ENCODE measurements at places on chromosomes 3 and 15.
A peak's percentile ranks its signal among the peaks of the same experiment; 100 is the strongest.

DNA sequence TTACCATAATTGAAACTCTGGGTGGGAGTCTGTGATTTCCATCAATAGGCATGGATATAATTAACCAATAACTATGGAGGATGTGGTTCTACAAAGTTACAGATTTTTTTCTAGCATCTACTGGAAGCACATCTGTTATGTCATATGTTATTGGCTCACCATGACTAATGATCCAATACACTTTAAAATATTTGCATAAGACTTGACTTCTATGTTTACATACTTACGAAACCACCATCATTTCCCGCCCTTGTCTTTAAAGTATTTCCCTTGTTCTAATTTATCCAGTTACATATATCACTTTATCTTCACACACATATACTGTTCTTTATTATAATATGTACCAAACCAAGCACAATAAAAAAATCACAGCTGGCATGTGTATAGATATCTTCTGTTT is 380.3 kb upstream of the CBLB start:
- DNase-seq, result no peak

DNA sequence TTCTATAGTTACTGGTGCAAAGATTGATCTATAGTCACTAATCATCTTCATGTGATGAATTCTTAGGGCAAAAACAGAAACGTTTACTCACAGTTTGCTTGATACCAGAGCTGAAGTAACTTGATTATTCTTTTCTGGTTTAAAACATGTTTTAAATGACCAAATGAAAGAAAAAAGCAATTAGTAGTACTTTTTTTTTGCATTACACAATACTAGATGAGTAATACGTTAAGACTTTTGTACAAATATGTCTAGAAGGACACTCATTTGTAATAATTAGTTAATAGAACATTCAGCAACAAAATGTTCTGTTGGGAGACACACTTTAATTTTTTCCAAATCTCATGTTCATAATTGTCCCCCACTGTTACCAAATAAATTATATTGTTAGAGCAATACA is 523.2 kb downstream of the SOX2 start:
- no peak for DNase-seq

DNA sequence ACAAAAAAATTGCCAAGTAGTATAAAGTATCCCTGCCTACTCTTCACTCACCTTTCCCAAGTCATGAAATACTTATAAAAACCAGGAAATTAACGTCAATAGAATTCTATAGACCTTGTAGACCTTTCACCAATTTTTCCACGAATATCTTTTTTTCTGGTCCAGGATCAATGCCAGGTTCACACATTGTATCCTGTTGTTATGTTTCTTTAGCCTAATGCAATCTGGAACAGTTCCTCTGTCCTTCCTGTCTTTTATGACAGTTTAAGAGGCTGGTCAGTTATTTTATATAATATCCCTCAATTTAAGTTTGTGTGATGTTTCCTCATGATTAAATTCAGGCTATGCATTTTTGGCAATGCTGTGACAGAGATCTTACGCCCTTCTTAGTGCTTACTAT is 63.2 kb upstream of the MAGI1 start:
- DNase-seq, result no peak

- no peak for DNase-seq
Measured at GRCh38 chr3:99499235-99500158, 138.9 kb upstream of the COL8A1 start.

DNA sequence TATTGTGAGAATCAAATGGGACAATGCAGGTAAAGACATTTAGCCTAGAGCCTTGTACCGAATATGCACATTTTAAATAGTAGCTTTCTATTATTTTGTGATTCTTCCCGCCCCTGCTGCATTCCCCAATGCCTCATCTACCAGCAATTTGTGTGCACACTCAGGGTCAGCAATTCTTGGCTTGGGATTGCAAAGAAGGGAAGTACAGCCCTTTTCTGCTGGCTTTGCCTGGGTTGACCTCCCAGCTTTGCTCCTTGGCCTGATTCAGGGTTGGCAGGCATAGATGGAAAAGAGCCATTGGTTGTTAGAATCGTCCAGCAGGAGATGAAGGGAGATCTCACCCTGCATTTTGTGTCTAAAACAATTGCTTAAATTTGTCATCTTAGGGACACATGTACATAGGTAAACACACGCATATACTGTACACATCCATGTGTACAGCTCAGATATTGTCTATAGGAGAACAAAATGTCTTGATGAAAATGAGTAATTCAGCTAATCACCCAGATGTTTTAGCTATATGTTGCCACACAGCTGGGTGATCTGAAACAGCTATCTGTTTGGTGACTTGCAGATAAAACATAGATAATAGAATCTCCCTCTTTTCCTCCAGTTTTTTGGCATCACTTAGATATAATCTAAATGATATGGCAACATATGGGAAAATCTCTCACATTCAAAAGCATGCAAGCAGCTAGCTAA is 340.9 kb upstream of the TBL1XR1 start:
- peak; percentile 13 for DNase-seq

- DNase-seq, result no peak
Measured at GRCh38 chr3:105459566-105460290, 93.0 kb downstream of the ALCAM start.

DNA sequence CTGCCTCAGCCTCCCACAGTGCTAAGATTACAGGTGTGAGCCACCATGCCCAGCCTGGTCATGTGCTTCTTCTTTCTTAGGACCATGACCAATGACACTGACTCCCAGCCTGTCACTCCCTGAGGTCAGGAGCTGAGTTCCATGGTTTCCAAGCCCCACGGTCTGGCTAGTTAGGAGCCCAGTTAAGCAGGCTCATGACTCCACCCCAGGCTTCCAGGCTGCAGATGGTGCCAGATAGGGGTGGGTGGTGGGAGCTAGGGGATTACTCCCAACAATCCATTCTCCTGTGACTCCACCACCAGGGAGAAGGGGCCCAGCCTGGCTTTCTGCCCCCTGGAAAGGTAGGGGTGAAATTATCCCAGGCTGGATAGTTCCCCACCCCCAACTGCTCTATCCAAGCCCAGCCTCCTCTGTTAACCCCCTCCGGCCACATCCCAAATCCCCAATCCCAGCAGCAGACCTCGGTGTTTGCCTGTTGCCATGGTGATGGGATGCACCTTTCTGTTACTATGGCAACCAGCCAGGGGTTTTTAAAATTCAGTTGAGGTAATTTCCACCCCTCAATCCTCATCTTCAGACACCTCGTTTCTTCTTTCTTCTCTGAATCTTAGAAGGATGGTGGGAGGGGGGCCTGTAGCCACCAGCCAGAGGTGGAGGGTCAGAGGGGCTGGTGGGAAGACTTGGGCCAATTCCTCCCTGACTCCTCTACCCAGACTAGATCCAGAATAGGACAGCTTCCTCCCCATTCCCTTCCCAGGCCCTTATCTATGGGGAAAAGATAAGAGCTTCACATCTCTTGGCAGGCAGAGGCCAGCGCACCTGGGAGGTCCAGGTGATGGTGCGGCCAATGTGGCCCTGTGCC is 22.5 kb upstream of the SEMA3F start:
- DNase-seq, result no peak

DNA sequence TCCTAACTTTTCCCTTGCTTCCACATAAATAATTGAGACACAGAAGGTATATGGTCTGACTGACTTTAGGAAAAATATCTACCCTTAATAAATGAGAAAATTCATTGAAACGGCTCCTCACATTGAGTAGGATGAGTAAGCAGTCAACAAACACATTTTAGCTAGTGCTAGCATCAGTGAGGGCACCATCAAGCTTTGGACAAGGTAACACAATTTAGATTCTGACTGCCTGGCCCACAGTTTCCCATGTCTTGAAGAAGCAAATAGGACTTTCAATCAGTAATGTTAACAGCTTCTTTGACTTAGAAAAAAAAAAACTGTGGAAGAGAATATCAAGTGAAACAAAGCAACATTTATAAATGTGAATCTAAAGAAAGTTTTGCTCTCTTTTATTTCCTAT is 70.1 kb upstream of the MBNL1 start:
- DNase-seq, result no peak

All from caudate nucleus (tissue), 63 donors.